ENCODE measurements at places on chromosomes 6 and 20. TPM values are rescaled to one million over a fixed set of nuclear protein-coding genes. Genes with fewer than 3 reads are reported as not detected.

DNA sequence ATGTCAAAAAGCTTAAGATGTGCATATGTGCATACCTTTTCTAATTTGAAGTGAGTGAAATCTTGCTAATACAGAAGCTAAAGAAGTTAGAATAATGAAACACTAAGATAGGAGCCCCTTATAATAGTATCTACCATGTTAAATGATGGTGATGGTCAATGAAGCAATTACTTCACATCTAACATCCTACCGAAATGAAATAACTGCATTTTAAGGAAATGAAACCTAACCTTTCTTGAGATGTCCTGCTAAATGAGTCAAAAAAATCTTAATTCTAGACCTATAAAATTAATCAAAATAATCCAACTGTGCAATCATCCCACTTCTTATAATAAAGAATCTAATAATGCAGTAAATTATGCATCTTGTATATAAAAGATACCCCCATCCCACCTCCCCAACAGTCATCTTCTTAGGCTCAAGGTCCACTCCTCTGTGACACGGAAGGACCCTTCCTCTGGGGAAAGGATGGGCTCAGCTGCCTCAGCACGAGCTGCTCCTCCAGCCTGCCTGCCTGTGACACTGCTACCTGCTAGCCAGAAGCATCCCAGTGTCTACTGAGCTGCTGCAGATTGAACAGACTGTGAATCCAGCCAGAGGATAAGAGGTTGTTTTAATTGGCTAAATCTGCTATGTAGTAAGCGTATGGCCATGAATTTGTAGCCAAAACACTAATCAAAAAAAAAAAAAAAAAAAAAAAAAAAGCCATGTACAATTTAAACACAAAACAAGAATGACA is 129.6 kb upstream of the BEND3 start:
- no peak for DNase-seq

DNA sequence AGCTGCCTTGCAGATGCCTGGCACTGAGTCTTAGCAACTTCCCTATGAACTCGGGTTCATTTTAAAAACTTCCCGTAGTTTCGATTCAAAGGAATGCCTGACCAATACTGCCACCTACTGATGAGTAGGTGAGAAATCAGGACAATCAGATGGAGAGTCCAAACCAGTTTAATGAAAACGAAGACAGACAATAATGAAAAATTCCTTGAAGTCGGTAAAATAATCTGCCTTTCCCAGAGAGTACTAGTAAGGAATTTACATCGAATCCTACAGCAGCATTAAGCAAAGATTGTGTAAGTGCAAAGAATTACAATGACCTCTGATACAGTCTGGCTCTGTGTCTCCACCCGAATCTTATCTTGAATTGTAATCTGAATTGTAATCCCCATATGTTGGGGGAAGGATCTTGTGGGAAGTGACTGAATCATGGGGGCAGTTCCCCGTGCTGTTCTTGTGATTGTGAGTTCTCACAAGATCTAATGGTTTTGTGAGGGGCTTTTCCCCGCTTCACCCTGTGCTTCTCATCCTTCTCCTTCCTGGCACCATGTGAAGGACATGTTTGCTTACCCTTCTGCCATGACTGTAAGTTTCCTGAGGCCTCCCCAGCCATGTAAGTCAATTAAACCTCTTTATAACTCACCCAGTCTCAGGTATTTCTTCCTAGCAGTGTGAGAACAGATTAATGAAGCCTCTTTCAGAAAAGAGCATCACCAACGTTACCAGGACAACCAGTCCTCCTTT is 134.4 kb downstream of the ARHGAP18 start:
- no peak for DNase-seq

DNA sequence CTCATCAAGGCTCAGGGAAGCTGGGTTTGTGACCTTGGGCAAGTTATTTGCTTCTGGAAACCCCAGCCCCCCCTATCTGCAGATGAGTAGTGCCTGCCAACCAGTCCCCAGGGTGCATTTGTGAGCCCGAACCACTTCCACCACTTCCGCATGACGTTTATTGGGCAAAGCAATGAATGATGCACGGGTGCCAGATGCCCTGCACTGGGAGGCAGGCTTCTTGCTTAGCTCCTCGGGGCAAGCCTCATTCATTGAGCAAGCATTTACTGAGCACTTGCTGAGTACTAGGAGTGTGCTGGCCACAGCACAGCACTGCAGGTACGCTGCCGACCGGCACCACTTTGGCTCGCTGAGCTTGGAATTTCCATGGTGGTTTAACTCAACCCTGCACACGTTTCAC is 60.2 kb downstream of the GNAS-AS1 start:
- no peak for DNase-seq

DNA sequence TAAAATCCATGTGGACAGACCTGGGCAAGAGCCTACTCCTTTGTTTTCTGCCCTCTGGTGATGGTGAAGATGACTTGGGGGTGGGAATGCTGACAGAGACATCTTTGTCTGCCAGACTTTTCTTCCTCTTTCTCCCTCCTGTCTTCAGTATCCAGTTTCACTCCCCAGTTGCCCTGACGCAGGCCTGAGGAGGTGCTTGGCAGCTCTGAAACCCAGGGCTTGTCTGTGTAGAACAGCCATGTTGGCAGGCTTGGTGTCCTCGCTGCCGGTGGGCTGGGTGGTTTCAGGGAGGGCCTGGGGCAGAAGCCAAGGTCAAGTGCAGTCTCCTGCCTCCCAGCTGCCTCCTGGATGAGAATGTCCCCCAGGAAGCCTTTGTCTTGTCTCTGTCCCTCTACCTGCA is 22.5 kb downstream of the CCDC167 start:
- no peak for DNase-seq

DNA sequence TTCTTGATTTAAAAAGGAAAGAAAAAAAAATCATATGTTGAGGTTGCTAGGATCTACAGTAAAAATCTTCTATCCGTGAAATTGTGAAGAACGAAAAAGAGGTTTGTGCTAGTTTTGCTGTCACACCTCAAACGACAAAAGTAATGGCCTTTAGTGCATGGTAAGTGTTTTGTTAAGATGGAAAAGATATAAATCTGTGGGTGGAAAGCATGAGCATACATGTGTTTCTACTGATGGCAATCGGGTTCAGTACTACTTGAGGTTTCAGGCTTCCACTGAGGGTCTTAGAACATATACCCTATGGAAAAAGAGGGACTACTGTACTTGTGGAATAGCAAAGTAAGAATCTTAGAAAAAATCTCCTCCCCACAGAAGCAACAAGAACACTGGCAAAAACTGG is 58.0 kb downstream of the AHI1 start:
- DNase-seq: no peak

DNA sequence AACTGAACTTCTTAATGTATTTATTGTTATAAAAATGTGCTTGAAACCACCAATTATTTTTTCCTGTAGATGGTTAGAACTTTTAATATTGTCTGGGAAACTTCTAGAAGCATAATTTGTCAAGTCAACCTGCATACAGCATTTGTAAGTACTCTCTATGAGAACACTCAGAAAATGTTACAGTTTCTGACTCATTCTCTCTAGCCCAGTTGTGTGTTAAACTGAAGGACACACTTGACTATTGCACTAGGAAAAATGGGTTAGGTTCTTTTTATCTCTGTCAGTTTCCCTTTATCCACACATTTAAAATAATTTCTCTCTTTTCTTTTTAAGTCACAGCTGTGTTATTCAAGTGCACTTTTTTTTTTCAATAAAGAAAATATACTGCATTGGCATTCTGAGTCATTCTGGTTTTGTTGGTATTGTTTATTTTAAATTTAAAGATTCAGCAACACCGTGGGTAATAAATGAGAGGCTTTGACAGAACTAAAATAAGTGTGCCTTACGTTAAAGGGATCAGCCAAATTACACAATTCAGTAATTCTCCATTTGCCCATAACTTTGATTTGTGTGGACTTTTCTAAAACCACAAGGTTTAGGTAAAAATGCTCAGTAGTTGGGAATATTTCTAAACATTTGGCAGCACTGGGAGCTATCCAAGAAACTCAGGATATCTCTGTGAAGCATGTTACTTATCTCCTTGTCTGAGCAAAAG is 50.7 kb downstream of the OPN5 start:
- DNase-seq: no peak

KHDC1L gene
- total RNA-seq: not detected

CEP162 gene
- total RNA-seq: 7.9 TPM

ABHD16B gene
- not detected for total RNA-seq

SLC35D3 gene
- total RNA-seq: not detected
